Suprapubic skin (tissue), 4 donors: ENCODE measurements at places on chromosomes 3 and 15.

- DNase-seq: no peak
These were observed 620 bp upstream of the TTC23 start for GRCh38 chr15:99250001-99250400.

DNA sequence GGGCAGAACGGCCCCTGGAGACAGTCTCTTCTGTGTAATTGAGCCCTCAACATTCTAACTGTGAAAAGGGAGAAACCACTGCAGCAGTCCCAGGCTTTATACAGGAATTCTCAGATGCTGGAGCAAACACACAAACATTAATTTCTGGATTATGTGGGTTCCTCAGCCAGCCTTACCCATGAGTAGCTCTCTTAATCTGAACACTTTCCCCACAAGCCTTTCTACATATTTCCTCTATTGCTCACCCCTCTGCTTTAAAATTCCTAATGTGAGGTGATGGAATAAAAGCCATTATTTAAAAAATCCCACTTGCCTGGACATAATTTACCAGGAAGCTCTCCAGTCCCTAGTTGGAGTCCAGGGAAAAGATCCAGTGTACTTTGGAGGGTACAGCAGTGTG lies 139.0 kb downstream of the CTNNB1 start:
- no peak for DNase-seq

GRCh38 chr3:184345317-184346144 lies 8.1 kb downstream of the FAM131A start:
- no peak for DNase-seq

- DNase-seq: no peak
These were observed 94.9 kb downstream of the AKAP13 start for GRCh38 chr15:85475317-85475701.

GRCh38 chr3:170154569-170155143 lies 26.9 kb downstream of the PHC3 start:
- DNase-seq: no peak

DNA sequence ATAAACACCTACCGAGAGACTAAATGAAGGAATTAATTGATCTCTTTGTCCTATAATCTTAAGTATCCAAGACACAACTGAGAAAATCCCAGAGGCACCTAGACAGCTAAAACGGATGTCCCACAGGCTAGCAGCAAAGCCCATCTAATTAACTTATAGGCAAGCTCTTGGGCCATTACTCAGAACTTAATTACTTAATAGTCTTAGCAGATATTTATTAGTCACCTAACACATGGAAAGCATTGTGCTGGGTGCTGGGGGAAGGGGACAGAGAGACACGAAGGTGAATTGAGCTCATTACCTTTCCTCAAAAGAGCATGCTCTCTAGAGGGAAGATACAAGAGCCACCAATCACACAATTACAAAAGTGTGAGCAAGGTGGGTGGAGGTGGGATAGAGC lies 189.8 kb upstream of the PROK2 start:
- DNase-seq: no peak

DNA sequence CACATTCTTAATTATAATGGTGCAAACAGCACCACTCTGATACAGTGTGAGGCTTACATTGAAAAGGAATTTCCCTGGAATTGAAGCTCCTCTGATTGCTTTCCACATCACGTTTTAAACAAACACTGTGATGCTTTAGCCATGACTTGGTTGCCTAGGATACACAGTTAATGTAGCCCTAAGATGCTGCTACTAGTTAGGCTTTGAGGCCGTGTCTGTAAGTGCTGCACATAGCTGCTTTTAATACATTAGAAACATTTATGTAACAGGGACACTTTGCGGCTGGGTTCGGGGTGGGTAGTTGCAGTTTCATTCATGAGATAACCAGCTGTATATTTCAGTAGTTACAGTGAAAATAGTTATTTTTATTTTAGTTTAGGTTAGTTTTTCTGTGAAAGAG lies 334.7 kb downstream of the NLGN1 start:
- DNase-seq: no peak

GRCh38 chr3:177978946-177979345 lies 557.3 kb upstream of the KCNMB2 start:
- no peak for DNase-seq

DNA sequence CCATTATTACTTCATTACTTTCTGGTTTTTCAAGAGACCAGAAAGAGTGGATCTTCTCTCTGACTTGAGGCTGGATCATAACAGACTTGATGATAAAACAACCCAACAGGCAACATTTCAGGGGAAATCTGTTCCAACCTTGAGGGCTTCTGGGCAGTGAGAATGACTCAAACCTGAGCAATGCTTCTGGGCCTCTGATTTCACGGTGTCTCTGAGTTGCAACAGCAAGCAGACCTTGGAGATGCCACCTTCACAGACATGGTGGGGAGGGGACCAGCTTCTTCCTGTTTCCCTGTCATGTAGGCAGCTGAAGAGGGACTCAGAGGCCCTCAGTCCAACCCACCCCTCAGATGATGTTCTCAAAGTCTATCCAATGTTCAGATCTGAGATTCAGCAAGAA lies 104.0 kb downstream of the ABHD5 start:
- DNase-seq: no peak

DNA sequence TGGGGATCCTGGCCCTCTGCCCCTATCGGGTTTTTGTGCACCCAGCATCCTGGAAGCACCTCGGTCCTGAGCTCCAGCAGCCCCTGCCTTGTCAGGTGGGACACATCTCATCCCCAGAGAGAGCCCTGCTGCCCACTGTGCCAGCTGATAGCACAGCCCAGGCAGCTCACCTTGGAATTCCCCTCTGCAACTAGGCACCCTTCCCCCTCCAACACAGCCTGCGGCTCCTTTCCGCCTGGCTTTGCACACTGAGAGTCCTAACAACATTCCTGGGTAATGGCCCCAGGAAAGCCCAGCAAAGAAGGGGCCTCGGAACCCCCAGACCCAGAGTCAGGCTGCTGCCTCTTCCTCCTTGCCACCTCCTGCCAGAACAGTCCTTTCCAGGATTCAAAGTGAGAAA lies 5.9 kb downstream of the HCN4 start:
- no peak for DNase-seq

DNA sequence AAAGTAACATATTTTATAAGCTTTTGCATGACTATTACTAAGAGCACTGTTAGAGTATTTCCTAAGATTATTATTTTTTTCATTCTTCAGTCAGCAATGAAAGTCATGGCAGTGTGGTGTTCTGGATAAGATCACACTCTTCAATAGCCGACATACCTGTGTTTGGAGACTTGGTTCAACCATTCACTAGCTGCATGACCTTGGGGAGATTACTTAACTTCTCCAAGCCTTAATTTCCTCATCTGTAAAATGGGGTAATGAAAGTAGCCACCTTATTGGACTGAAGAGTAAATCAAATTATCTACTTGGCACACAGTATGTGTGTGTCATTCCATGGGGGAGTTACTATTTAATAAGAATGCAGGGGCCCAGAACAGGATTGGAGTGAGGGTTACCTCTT lies 24.5 kb upstream of the PCOLCE2 start:
- no peak for DNase-seq

DNA sequence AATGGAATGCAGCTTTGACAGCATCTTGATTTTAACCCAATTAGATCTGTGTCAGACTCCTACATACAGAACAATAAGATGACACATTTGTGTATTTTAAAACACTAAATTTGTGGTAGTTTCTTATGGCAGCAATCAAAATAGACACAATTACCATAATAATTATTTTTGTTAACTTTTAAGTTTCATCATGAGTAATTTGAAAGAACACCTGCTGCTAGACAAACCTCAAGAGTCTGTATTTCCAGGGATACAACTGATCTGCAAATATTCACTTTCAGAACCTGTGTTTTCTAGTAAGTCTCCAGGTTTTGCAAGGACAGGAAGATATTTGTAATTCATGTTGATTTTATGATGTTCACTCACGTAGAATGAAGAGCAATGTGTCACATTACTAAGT lies 736.8 kb downstream of the DIPK2A start:
- DNase-seq: no peak

GRCh38 chr3:171328419-171329082 lies 131.7 kb downstream of the TNIK start:
- DNase-seq: no peak

DNA sequence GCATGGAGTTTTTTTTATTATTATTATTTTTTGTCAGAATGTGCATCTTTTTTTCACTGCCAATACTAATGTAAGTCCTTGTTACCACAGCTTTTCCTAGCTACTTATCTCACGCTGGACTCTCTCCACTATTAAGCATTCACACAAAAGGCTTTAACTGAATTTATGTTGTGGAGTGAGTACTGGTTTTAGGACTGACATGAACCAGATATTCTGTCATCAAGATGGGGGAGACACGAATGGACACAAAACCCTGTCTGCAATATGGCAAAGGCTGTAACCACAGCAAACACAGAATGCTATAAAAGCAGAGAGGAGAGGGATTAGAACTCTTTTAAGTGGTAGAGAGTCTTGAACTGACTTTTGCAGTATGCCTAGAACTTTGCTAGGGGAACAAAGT lies 592.2 kb upstream of the TBL1XR1 start:
- no peak for DNase-seq

GRCh38 chr3:141905129-141905528 lies 28.7 kb downstream of the ATP1B3 start:
- no peak for DNase-seq

GRCh38 chr3:126208606-126209256 lies 28.3 kb upstream of the ALDH1L1 start:
- DNase-seq: peak; percentile 85

DNA sequence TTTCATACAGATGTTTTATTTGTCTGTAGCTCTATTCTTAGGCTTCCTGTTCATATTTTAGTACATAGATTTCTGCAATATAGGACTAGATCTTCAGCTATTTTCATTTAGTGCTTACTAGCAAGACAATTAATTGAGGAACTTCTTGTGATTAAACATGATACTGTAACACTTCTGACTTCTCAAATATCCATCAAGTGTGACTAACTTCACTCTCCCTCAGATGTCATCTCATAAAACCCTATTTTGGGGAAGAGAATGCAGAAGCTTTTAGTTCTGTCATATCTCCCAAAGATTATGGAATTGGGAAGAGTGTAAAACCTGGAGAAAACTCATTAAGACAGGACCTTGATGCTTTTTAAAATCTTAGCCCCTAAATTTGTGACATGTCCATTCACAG lies 28.6 kb upstream of the GOLIM4 start:
- DNase-seq: no peak

- DNase-seq: no peak
These were observed 220.0 kb upstream of the ARHGEF26 start for GRCh38 chr3:153901152-153901551.

DNA sequence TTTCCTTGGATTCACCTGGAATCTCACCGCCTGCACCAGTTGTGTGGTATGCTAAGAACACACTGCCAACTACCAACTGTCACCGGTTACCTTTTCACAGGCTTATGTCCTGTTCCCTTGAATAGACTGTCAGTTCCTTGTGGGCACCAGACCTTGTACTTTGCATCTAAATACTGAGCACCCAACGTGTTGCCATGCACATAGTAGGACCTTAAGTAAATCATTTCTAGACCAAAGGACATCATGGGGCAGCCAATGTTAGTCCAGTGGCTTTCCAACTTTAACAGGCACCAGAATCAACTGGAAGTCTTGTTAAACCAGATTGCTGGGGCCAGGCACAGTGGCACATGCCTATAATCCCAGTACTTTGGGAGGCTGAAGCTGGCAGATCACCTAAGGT lies 1.2 kb upstream of the RPAP1 start:
- no peak for DNase-seq

DNA sequence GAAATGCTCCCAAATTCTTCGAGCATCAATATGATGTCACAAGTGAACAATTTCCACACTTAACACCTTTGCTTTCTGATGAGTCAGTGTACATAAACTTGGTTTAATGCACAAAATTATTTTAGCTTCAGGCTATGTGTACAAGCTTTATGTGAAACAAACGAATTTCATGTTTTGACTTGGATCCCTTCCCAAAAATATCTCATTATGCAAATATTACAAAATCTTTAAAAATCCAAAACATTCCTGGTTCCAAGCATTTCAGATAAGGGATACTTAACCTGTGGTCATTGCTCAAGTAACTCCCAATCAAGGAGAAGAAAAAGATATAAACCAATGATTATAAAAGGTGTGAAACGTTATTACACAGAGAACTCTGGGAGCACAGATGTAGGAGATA lies 25.2 kb downstream of the RAB5A start:
- DNase-seq: no peak

GRCh38 chr15:71494563-71495397 lies 315.6 kb upstream of the NR2E3 start:
- DNase-seq: no peak

DNA sequence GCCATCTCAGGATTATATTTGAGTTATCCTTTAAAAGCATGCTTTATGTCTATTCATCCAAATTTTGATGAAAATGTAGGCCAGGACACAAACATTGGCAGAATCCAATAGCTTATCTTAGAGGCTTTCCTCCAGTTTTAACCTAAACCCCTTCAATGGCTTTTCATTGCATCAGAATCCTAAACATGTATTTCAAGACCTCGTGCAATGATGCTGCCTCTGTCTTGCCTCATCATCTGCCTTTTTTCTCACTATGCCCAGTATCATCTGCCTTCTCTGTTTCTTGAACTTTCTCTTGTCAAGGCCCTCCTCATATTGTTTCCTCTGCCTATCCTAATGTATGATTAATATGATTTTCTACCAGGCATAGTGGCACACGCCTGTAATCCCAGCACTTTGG lies 76.1 kb upstream of the MAP4 start:
- no peak for DNase-seq

- no peak for DNase-seq
These were observed 56.5 kb upstream of the NTRK3 start for GRCh38 chr15:88312941-88313579.

- peak; percentile 59 for DNase-seq
These were observed 352.4 kb upstream of the ARHGEF26 start for GRCh38 chr3:153768561-153769469.

GRCh38 chr3:158801201-158801600 lies 653 bp upstream of the MFSD1 start:
- DNase-seq: no peak

GRCh38 chr3:113825090-113825489 lies 13.5 kb upstream of the GRAMD1C start:
- DNase-seq: no peak

DNA sequence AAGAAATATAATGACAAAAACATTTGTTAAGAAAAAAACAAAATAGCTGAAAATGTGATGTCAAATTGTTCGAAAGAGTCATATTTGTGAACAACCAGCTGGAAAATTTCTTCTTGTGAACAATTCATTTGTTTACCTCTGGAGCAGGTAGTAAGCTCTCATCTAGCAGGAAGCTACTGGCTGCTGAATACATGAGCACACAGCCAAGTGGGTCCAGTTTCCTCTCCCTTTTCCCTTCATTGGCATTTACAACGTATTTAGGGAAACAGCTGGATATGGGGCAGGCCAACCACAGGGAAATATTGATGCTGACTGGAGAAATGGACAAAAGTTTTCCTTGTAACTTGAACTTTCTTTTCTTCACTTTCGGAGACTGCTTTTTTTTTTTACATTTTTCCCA lies 1354.7 kb upstream of the EPHA6 start:
- no peak for DNase-seq
